ENCODE measurements at places on chromosomes 7 and 10.

DNA sequence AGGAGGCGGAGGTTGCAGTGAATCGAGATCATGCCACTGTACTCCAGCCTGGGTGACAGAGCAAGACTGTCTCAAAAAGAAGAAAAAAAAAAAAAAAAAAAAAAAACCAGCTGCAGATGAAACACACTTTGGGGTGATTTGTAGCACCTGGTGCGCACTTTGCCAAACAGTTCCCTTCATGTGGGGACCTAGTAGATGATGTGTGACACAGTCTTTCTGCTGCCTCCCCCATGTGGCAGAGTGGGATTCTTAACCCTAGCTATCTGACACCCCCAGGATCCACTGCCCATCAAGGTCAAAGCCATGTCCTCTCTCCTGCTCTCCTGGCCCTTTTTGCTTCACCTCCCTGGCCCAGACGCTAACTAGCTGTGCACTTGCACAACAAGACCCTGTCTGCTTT, 52.1 kb upstream of the PDZD8 start:
- no peak for DNase-seq

GRCh38 chr10:131174211-131174565, 137.3 kb downstream of the TCERG1L start:
- DNase-seq: no peak

DNA sequence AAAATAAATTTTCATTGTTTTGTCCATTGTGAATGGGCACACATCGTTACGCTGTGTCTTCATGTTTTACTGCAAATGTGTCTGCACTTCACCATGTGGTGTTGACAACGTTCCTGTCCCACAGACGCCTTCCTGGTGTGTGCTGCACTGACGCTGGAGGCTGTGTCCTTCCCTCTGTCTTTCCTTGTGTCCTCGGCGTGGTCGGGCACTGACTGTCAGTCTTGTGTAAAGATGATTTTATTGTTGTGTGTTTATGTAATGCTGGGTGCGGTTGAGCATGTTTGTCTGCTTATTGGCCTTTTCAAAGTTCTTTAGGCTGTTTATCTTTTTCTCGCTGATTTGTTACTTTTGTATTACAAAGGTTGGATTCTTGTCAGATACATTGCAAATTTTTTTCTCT, 18.1 kb downstream of the IDI2 start:
- no peak for DNase-seq

DNA sequence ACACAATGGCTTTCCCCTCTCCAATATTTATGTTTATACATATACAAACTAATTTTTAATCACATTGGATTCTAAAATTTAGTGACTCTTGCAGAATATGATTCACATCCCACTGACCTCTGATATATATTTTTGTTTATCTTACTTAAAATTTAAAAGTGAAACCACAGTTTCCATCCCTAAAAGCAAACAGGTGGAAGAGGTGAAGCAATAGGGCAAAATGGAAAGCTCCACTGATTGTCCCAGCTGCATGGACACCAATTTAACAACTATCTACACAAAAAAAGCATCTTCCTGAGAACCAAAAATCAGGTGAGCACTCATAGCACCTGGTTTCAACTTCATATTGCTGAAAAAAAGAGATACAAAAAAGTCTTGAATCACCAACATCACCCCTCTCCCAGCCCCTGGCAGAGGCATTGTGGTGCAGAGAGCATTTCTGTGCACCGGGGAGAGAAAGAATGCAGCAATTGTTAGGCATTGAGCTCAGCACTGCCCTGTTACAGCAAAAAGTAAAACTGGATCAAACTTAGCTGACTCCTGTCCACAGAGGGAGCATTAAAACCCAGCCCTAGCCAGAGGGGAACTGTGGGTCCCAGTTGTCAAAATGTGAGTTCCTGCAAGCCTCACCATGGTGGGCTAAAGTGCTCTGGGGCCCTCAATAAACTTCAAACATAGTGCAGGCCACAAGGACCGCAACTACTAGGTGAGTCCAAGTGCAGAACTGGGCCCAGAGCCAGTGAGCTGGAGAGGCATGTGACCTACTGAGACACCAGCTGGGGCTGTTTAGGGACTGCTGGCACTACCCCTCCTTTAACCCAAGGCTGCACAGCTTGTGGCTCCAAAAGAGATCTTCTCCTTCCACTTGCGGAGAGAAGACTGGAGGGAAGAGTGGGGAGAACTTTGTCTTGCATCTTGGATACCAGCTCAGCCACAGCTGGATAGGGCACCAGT, 92.1 kb downstream of the SIRT1 start:
- peak; percentile 13 for DNase-seq

All from iPS DF 6.9 (cell line).